ENCODE measurements at places on chromosomes 12 and 14.
A peak's percentile ranks its signal among the peaks of the same experiment; 100 is the strongest.

DNA sequence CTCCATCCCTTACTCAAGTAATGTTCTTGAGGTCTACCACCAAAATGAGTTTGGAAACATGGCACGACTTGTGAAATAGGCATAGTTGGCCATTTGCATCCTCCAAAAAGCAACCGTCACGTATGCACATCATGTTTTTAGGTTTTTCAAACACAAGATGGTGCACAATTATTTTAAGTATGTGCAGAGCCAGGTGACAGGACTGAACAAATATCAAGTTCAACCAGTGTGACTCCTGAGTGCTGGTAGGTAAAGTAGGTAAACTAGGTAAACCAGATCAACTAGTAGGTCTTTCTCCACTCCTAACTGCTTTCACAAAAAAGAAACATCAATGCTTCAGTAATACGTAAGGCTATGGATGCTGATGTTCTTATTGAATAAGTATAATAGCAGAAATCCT is 39.1 kb downstream of the FGD6 start:
- DNase-seq = no peak

GRCh38 chr12:130026608-130027176 is 122.9 kb upstream of the TMEM132D start:
- DNase-seq = no peak

- DNase-seq = no peak
Measured at GRCh38 chr12:115074617-115075016, 390.6 kb upstream of the TBX3 start.

DNA sequence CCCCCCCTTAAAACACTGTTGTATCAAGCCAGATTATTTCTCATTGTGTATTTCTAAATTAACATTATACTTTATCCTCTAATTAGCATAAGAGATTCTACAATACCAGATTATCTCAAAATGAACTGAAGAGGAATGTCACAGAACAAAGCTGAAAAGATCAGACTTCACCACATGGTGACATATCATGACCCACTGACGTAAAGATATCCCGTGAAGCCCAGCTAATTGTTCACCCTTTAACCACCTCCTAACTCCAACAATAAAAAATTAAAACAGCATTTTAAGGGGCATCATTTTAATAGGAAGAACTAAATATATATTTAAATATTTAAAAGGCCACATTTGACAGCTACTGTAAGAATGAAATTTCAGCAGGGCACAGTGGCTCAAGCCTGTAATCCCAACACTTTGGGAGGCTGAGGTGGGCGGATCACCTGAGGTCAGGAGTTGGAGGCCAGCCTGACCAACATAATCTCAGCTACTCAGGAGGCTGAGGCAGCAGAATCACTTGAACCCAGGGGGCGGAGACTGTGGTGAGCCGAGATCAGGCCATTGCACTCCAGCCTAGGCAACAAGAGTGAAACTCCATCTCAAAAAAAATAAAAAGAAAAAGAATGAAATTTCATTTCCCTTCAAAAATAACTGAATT is 29.0 kb downstream of the CDK17 start:
- no peak for DNase-seq

GRCh38 chr12:66387117-66387516 is 84.8 kb downstream of the HELB start:
- no peak for DNase-seq

GRCh38 chr12:54172168-54172567 is 16.6 kb downstream of the SMUG1 start:
- no peak for DNase-seq

- no peak for DNase-seq
Measured at GRCh38 chr14:33490555-33490954, 460.3 kb downstream of the EGLN3 start.

DNA sequence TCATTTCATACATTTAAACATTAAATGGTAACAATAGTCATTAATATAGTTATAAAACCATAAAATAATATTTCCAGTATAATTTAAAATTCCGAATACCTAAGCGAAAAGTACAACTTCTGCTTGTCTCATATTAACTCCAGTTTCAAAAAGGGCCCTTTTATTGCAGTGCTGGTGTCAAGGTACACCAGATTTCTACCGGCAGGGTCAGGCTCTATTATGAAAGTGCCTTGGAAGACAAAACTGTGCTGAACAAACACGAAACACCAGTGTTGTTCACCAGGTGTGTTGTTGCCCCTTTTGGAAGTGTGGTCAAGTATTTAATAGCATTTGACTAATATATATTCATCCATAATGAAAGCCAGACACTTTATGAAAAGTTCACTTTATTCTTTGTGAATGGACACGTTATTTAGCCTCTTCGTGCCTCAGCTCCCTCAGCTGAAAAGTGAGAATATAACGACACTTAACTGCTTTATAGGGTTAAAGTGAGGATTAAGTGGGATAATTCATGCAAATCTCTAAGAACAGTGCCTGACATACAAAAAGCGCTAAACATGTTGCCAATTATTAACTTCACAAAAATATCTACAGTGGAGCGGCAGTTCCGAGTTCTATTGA is 20.3 kb upstream of the GNS start:
- no peak for DNase-seq

DNA sequence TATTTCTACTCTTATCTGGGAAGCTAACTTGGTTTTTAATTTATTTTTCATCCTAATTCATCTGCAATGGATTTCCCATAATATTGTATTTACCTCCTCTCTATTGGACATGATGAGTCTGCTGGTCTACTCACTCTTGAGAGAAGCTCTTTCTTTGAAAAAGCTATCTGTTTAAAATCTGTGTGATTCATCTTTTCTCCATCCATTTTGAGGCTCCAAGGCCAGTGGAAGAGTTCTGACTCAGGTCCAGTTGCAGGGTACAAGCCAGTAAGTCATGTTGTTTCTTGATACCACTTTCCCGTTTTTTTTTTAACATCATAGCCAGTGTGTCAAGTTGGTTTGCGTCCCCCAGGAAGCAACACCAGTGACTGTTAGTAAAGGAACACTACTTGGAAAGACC is 160.3 kb upstream of the BMP4 start:
- no peak for DNase-seq

DNA sequence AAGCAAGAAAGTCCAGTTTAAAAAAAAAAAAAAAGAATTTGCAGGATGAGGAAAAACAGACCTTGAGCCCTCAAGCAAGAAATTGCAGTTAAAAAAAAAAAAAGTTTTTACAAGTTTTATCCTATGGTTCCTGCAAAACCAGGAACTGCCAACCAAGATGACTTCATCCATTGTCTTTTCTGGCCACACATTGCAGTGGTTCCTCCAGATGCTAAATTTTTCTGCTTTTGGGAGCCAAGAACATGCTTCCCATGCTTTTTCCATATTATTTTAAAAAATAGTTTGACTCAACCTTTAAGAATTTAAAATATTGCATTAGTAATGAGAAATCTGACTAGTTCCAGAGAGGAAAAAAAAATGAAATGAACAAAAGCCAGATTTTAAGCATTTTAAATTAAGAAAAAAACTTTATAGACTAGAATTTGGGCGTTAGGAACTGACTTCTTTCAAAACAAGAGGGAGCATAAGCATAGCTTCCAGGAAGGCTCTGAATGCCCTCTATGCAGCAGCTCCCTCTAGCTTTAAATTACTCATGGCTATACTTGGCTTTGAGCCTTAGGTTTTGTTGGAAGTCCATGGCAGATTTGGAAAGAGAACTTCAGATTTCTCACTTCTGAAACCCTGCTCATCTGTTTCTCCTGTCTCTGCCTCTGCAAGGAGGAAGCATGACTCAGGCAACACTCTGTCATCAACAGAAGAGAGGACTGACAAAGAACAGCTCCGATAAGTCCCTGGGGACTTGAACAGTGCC is 124.5 kb downstream of the GPR65 start:
- no peak for DNase-seq

GRCh38 chr14:75443203-75443969 is 15.6 kb downstream of the JDP2 start:
- DNase-seq = no peak

- DNase-seq = no peak
Measured at GRCh38 chr14:103684871-103685270, 30.4 kb downstream of the XRCC3 start.

GRCh38 chr14:87883750-87884149 is 109.2 kb downstream of the GALC start:
- no peak for DNase-seq

GRCh38 chr12:50750366-50750765 is 13.5 kb upstream of the ATF1 start:
- no peak for DNase-seq

- DNase-seq = peak; percentile 11
Measured at GRCh38 chr12:92539110-92539749, 163.6 kb upstream of the PLEKHG7 start.

DNA sequence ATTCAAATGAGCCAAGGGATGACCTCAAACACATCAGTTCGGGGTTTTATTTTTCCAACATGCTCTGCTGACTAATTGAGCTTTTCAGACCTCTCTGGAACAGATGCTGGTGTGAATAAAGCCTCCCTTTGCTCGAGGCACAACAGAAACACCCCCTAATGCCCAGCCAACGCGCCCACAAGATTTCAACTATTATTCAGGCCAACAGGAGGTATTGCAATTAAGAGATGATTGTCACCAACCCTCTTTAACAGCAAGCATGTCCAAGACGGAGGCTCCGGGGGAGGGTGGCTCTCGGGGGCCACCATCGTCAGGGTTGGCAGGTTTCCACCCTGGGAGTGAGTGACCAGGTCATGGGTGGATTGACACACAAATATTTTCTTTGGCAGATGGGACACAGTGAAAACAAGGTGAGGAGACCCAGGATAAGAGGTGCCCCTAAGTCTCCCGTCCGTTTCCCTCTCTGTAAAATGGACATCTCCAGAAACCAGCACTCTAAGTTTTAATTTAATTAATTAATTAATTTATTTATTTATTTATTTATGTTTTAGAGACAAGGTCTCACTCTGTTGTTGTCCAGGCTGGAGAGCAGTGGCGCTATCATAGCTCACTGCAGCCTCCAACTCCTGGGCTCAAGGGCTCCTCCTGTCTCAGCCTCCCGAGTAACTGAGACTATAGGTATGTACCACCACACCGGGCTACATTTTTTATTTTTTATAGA is 56.1 kb downstream of the MAP1LC3B2 start:
- DNase-seq = no peak

DNA sequence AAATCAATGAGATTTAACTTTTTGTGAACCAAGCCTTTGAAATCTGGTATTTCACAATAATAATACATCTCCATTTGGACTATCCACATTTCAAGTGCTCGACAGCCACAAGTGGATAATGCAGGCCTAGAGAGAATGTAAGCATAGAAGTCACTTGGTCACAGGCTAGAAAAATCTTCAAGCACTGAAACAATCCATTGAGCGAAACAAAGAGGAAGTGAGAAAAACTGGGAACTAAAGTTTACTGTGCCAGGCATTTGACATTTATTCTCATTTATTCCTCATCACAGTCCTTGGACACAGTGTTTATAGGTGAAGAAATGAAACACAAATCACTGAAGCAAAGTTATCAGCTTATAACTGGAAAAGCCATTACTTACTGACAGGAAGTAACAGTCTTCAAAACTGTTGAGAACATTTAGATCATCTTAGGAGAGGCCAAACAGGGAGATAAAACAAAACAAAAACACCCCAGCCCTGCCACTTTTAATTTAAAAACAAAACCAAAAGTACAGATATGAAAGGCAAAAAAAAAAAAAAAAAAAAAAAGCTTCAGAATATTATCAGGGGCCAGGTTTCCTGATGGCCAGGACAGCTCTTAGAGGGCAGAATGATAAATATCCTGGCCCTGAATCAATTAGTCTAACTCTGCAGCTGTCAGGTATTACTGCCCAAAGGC is 29.2 kb downstream of the GNS start:
- DNase-seq = peak; percentile 8

- DNase-seq = no peak
Measured at GRCh38 chr12:68334132-68334531, 2.0 kb upstream of the MDM1 start.

- no peak for DNase-seq
Measured at GRCh38 chr14:39755269-39755878, 323.1 kb upstream of the FBXO33 start.

DNA sequence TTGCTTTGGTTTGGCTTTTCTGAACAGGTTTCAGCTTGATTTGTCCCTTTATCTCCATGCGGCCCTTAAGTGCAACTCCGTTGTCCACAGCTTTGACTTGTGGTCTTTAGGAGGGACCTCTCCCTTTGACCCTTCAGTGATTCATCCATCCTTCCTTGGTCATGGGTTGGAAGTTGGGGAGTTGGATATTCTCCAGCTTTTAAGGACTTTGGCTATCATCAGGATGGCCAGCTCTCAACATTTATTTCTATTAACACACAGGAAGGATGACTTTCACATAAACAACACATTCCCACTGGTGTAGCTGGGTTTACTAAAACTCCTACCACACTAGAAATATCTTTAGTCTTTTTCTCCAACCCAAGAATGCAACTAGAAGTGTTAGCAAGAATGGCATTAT is 50.9 kb upstream of the E2F7 start:
- no peak for DNase-seq

- DNase-seq = no peak
Measured at GRCh38 chr12:6652391-6652790, 5.2 kb upstream of the ACRBP start.

DNA sequence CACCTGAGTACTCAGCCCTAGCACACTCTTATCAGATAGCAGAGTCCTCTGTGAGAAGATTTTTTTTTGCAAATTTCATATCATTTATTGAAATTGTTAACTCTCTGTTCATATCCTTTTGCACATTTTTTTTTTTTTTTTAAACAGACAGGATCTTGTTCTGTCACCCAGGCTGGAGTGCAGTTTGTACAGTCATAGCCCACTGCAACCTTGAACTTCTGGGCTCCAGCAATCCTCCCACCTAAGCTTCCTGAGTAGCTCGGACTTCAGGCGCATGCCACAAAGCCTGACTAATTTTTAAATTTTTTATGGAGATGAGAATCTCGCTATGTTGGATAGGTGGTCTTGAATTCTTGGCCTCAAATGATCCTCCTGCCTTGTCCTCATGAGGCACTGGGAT is 4.3 kb downstream of the PARP2 start:
- no peak for DNase-seq

GRCh38 chr12:52322069-52322468 is 871 bp upstream of the KRT83 start:
- DNase-seq = no peak

GRCh38 chr12:131230340-131231031 is 276.8 kb downstream of the ADGRD1 start:
- no peak for DNase-seq

- no peak for DNase-seq
Measured at GRCh38 chr14:96914571-96915128, 117.5 kb downstream of the VRK1 start.

GRCh38 chr14:98404811-98405210 is 867.2 kb downstream of the BCL11B start:
- no peak for DNase-seq

GRCh38 chr12:3869433-3869832 is 3.8 kb downstream of the PARP11 start:
- DNase-seq = no peak

GRCh38 chr14:100031506-100032281 is 33.5 kb upstream of the EVL start:
- no peak for DNase-seq
